ENCODE measurements at places on chromosomes 5 and 9.

DNA sequence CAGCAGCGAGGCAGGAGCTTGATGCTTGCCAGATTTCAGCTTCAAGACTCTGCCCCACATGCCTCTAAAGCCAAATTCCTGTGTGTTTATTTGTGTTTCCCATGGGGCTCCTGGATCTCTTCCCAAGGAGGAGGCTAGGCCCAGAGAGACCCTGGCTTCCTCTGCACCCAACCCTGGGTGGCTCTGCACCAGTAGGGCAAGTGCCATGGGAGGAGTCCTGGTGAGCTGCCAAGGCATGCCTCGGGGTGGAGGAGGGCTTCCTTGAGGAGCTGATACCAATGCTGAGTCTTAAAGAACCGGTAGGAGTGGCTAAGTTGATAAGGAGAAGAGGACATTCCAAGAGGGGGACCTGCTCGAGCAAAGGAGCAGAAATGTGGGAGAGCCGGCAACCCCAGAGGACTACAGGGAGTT, 6.8 kb upstream of the TIFAB start:
- no peak for DNase-seq

GRCh38 chr9:134980516-134980915, 62.8 kb upstream of the FCN1 start:
- no peak for DNase-seq

- DNase-seq = no peak
These were observed 15.5 kb downstream of the GNA14 start for GRCh38 chr9:77632652-77633051.

DNA sequence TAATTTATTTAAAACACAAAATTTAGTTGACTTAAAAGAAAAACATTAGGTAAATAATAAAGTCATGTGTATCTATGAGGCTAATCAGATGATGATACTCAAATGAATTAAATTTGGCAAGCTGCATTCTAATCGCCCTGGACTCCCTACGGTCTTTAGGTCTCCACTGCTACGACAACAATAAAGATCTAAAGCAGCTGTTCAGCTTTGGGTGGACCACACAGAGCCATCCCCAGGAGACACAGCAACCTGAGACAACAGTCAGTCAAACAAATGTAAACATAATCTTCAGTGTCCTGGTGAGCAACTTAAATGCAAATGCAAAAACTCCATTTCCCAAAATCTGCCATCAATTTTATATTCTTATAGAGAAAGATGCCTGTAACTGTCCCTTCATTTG, 65.5 kb downstream of the MCTP1 start:
- no peak for DNase-seq

- no peak for DNase-seq
These were observed 708 bp upstream of the TUBB4B start for GRCh38 chr9:137240318-137240840.

DNA sequence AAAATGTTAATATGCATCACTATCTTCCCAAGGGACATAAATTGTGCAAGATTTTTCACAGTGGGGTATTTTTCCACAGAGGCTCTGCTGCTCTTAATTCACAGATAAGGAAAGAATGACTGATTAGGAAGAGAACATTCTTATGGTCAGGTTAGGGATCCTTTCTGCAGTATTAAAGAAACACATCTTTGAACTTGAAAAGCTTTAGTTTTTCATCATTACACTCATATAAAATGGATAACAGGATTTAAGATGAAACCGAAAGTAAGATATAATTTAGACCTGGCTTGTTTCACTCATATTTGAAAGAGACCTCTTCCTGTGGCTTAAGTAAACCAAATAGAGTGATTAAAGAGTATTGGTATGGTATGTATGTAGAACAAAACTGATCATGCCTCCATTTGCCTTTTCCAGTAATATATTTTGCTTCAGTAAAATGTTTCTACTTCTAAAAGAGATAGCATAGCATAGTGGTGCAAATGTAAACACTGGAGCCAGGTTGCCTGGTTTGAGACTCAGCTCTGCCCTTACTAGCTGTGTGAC, 160.0 kb downstream of the PRR16 start:
- no peak for DNase-seq

DNA sequence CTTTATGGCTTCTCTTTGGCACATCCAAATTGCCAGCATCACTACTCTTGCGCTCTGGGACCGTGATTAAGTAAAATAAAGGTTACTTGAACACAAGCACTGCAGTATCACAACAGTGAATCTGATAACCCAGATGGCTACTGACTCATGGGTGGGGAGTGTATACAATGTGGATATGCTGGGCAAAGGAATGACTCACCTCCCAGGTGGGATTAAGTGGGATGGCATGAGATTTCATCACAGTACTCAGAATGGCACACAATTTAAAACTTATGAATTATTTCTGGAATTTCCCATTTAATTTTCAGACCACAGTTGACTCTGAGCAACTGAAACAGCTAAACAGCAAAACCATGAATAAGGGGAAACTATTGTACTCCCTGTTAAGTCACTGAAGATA, 4.3 kb downstream of the GFM2 start:
- DNase-seq = no peak

- DNase-seq = no peak
These were observed 132.9 kb downstream of the SIL1 start for GRCh38 chr5:139065306-139065705.

DNA sequence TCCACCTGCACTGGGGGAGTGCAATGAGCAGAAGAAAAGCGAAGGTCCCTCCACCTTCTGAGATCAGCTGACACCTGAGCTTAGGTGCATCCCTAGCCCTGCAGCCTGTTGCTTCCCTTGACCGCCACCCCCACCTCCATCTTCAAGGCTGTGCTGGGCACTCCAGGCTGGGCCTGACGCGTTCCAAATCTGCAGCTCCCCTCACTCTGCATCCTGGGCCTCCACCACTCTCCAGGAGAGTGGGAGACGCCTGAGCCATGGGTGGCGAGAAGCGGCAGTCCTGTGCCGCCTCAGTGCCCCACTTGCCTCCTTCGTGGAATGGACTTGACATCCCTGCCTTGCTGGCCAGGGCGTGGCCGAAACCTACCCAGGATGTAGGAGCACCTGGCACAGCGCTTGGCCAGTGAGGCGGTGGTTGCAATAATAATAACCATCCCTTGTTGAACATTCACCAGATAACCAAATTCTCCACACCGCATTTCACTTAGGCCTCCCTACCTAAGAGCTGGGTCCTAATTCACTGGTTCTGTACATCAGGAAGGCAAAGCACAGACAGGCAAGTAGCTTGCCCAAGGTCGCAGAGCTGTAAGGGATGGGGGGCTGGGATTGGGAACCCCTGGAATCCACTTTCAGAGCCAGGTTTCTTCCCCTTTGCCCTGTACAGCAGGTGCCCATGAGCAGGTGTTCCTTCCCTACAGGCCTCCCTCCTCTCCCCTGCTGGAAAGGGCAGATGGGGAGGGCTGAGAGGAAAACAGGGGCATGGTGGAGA, 11.7 kb downstream of the B4GALT7 start:
- no peak for DNase-seq

- no peak for DNase-seq
These were observed 80.3 kb downstream of the ANKRD33B start for GRCh38 chr5:10644192-10644591.

- no peak for DNase-seq
These were observed 17.4 kb downstream of the TMOD1 start for GRCh38 chr9:97518909-97519307.

DNA sequence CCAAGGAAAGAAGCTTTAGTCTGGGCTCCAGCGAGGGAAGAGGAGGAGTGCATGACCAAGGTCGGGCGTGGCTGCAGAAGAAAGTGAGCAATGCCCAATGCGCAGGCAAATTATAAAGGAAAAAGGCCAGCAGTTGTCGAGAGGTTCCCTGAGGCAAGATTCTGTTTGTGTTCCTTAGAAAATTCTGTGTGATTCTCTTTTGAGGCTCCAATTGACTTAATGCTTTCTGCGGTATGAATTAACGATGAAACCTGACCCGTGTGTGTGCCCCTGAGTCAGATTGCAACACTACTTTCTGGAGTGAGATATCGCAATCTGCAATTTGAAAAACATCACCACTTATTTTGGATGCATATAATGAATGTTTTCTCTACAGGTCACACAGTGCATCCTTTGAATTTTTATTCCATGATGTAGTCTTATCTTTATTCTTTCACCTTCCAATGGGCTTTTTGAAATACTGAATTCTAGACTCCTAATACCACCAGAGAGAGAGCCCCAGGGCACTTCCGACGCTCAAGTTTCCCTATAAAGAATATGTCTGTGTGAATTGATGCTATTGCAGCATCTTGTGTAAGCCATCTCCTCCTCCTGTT, 117.9 kb upstream of the IL6ST start:
- DNase-seq = no peak

DNA sequence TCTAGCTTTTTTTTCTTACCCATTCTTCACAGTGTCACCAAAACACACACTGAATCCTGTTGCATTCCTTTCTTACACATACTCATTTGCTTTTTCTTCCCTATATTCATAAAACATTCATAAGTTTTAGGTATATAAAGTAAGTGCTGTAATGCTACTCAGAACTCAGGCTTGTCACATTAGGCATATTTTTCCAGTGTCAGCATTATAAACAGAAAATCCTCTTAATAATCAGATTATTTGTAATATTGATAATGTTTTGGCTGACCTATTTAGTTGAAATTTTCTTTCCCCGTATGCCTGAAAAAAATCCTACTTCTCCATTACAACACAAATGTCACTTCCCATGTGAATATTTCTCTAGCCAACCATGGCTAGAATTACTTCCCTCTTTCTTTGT, 743.0 kb upstream of the NUDT12 start:
- DNase-seq = no peak

GRCh38 chr5:58649716-58650115, 66.8 kb downstream of the RAB3C start:
- no peak for DNase-seq

DNA sequence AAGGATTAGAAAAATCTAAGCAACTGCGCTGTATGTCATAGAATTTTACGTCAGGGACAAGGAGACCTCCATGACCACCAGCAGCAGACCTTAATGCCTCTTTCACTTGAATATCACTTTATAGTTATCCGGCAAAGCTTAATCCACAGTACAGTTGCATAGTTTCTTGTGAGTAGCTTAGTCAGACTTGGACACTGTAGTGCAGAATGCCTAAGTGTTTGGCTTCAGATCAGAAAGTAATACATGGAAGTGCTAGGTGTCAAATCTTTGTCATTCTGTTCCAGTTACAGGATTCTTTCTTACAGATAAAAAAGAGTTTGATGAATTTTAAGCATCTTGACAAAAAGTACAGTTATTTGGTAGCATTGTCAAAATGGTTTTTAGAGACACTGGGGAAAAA, 239.9 kb upstream of the PAPPA start:
- DNase-seq = no peak

GRCh38 chr5:140480310-140481014, 67.0 kb upstream of the EIF4EBP3 start:
- DNase-seq = no peak

GRCh38 chr5:14057289-14057688, 85.9 kb upstream of the TRIO start:
- DNase-seq = no peak

GRCh38 chr5:97044052-97044451, 98.4 kb downstream of the LIX1 start:
- DNase-seq = no peak

DNA sequence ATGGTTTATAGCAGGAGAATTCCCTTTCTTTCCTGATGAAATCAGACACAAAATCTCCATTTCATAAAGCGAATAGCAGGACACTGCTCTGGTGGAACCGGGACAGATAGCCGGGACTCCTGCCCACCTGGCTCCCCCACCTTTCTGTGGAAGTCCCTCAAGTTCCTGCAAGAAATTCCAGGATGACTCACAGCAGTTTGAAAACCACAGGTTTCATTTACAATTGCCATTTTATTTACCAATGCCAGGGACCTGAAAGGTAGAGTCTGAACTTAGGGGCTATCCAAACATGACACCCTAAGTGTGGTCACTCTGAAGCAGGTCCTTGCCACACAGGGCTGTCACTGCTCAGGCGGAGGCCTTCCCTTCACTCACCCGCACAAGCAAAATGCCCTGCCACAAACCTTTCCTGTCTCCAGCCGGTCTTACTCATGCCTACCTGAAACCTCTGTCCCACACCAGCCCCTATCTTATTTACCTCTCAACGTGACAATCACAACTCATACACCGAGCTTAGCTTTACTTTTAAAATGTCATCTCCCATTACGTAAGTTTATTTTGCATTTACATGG, 63.3 kb upstream of the TAF1L start:
- DNase-seq = no peak

Data from activated T-helper 1 cell treated with anti-CD3 and anti-CD28 coated beads, Interleukin-2, amount 50 U/mL, for 16 hours (primary cell).